Activated T-helper 1 cell treated with anti-CD3 and anti-CD28 coated beads, Interleukin-12 subunit alpha, Interleukin-12 subunit beta, Interleukin-2, Interleukin-4 antibody, amounts not matched to agents 30 ng/mL and 10 ng/mL and 1 ng/mL, durations not matched to agents 14 hours and 24 hours and 36 hours (primary cell): ENCODE measurements at places on chromosomes 11 and 22. TPM values are rescaled to one million over a fixed set of nuclear protein-coding genes. Genes with fewer than 3 reads are reported as not detected.
A peak's percentile ranks its signal among the peaks of the same experiment; 100 is the strongest.

The IGF2 gene
- total RNA-seq: 1.2 and 1.5 TPM in 2 replicates

The AAMDC gene
- total RNA-seq: 1.5 and 2.4 TPM in 2 replicates

The KDELR3 gene
- total RNA-seq: 1.1 and 1.3 TPM in 2 replicates

The TMEM132A gene
- 2.4 and 3.2 TPM in 2 replicates for total RNA-seq

The SHISA8 gene
- 5.8 and 6.1 TPM in 2 replicates for total RNA-seq

The TRIM48 gene
- total RNA-seq: not detected in 2 replicates

The PATE4 gene
- not detected in 2 replicates for total RNA-seq

The RTL10 gene
- 22.2 and 24.1 TPM in 2 replicates for total RNA-seq

The TUB gene
- 0.24 and 0.29 TPM in 2 replicates for total RNA-seq

The ROBO4 gene
- total RNA-seq: not detected in 2 replicates

The FGF3 gene
- not detected in 2 replicates for total RNA-seq

DNA sequence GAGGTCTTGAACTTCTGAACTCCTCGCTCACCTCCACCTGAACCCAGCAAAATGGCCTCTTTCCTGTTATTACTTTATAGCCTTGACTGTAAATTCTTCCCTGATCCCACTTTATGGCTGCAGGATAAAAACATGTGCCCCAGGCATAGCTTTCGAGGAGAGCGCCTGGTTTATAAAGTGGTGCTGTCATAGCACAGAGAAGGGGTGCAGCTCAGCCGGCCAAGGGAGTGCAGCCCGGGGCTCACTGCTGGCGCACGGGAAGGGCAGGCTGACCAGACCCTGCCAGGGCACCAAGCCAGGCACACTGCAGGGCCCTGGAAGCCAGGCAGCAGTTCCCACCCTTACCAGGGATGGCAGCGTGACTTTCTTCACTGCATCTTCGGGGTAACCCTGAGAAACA lies 50.9 kb downstream of the ISX start:
- DNase-seq: no peak

DNA sequence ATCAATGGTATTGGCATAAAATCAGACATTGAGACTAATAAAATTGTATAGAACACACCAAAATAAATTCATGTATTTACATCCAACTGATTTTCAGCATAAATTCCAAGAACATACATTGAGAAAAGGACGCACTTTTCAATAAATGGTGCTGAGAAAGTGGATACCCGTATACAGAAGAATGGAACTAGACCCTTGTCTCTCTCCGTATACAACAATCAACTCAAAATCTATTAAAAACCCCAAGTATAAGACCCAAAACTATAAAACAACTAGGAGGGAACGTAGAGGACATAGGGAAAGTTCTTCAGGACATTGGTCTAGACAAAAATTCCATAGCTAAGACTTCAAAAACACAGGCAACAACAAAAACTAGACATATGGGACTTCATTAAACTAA lies 97.4 kb downstream of the GGTLC2 start:
- no peak for DNase-seq

DNA sequence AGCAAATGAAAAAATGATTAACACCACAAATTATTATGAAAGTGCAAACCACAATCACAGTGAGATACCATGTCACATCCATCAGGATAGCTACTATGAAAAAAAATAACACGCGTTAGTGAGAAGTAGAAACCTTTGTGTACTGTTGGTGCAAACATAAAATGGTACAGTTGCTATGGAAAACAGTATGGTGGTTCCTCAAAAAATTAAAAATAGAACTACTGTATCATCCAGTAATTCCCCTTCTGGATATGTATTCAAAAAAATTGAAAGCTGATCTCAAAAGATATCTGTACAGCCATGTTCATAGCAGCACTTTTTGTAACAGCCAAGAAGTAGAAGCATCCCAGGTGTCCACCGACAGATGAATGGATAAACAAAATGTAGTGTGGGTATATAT lies 43.4 kb downstream of the CCDC81 start:
- DNase-seq: no peak

DNA sequence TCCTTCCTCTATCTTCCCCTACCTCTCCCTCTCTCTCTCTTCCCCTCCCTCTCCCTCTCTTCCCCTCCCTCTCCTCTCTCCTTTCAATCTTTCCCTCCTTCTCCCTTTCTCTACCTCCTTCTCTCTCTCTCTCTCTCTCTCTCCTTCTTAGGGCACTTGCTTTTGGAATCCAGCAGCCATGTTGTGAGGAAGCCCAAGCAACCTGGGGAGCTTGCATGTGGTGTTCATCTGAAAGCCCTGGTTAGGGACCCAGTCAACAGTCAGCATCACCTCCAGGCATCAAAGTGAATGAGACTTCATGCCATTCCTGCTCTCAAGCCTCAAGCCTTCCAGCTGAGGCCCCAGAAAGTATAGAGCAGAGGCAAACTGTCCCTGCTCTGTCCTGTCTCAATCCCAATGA lies 65.6 kb upstream of the SHISAL1 start:
- DNase-seq: no peak

- DNase-seq: no peak
Observed at GRCh38 chr11:72719144-72719543, 33.1 kb downstream of the ARAP1 start.

DNA sequence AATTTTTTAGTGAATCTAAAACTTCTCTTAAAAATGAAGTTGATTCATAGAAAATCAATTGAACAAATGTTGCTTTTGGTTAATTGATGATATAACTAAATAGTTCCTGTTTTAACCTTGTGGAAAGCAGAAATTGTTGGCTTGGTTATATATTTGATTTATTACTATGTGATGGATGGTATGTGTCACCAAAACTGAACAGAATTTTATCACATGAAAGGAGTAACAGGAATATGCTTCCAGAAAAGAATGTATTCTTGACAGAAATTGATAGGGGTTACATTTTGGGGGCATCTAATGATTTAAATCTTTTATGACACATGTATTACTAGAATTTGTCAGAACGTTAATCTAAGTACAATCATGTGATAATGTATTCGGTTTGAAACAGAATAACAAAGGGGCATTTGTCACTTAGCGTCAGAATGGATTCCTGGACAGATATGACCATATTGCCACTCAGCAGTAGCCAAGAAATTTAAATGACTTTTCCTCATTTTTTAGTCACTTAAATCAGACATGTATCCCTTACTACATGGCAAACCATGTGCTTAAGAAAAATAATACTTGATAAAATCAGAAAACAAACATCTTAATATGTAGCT lies 295.2 kb downstream of the GRM5 start:
- no peak for DNase-seq

DNA sequence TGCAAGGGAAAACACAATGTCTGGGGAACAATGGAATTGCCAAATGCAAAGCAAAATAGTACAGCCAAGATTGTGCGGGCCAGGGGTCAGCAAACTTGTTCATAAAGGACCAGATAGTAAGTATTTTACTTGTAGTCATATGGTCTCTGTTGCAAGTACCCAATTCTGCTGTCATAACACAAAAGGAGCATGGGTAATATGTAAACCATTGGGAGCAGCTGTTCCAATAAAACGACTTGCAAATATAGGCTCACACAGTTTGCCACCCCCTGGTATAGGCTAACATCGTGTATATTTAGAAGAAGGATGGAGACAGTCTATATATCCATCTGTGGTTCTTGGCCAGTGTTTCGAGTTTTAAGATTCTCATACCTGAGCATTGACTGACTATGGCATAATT lies 15.6 kb downstream of the SDHAF2 start:
- no peak for DNase-seq

- DNase-seq: no peak
Observed at GRCh38 chr11:6613496-6613895, 1.5 kb upstream of the TAF10 start.

DNA sequence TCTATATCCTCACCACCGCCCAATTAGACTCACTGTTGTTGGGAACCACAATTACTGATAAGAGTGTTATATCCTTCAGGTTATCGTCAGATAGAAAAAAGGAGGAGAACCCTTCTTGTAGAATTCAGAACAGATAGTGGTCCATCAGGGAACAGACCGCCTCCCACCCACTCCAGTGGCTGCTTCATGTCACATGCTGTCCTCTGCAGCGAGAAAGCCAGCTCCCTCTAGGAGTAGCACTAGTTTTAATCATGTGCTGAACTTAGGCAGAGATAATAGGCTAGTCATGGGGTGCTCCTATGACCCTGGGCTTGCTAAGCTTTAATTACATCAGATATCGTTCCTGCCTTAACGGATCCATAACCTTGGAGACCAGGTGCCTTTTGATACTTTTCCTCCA lies 51.5 kb upstream of the RAB1B start:
- no peak for DNase-seq

- DNase-seq: no peak
Observed at GRCh38 chr11:1825039-1825740, 9.6 kb upstream of the SYT8 start.

DNA sequence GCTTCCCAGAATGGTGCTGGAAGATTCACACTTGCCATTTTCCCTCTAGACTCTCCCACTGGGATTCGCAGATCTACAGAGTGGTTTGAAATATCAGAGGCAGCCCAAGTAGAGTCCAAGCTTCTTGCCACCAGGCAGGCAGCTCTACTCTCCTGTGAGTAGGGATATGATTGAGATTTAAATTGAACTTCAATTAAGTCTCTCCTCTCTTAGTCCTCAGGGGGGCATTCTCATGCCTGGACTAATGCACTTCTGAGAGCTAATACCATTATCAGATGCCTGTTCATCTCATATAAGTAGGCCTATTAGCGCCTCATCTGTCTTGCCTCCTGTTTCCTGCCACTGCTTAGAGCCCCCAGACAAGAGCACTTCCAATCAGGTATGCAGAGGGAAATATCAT lies 25.5 kb upstream of the AMPD3 start:
- DNase-seq: no peak

- no peak for DNase-seq
Observed at GRCh38 chr11:134845474-134846327, 433.7 kb upstream of the B3GAT1 start.

GRCh38 chr11:3160252-3161031 lies 4.7 kb downstream of the OSBPL5 start:
- no peak for DNase-seq

GRCh38 chr11:12149672-12150225 lies 39.4 kb downstream of the MICAL2 start:
- DNase-seq: peak; percentile 48

- no peak for DNase-seq
Observed at GRCh38 chr22:50628543-50629134, 687 bp upstream of the ARSA start.

DNA sequence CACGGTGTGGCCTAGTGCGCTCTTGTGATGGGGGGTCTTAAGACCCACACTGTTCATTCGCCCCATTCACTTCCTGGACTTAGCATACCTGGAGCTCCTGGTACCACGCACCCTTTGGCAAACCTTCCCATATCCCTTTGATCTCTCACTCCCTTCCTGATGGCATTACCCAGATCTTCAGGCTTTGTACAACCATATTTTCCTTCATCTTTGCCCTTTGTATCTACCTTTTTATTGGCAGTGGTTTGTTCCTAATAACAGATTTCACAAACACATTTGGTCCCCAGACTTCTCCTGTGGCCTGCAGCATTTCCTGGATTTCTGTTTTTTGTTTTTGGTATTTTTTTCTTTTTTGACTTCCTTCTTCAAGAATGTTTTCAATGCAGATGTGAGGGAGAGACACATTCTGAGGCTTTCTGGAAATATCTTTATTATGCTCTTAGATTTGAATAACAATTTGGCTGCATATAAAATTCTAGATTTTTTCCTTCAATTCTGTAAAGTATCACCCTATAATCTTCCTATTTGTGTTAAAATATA lies 16.1 kb upstream of the IFITM3 start:
- DNase-seq: no peak

- no peak for DNase-seq
Observed at GRCh38 chr22:24695561-24696511, 78.7 kb downstream of the PIWIL3 start.

DNA sequence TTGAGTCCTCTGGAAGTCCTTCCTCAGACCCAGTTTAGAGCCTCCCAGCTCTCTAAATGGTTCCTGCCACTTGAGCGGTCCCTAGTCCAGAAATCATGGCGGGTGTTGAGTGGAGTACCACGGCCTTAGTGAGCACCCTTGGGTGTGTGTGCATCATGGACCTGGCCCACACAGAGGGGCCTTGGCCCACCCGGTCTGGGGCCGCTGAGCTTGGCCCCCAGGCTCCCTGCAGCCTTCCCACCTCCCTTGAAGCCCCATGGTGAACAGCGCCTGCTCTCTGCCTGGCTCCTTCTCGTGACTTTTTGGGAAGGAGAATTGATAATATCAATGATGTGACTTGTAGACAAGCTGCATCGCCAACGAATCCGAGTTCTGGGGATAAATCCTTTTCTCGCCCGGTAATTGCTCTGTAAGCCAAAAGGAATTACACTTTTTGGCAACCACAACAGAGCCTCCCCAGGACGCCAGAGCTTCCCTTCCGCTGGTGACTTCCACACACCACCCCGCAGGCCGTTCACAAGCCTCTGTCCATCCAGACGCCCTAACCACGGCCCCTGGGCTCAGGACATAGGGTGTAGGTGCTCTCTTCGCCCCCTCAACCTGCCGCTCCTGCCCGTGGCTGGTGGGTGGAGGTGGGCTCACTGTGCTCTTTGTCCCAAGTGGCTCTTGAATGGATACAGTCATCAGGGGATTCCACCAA lies 93.8 kb downstream of the NECTIN1 start:
- no peak for DNase-seq

DNA sequence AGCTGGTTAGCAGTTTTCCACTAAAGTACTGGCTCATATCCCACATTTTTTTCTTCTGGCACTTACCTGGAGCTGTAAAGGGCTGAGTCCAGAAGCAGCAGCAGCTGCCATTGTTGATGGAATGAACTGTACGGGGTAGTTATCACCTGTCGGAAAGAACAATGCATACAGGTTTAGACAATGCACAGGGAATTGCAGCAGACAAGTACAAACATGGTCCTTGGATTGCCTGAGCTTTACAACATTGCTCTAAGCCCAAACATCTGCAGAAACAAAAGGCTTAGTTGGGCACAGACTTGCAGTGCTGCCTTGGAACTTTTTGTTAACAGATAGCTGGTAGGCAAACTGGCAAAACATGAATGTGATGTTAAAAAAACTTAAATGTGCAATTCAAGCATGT lies 258.8 kb downstream of the SOX6 start:
- no peak for DNase-seq

GRCh38 chr22:36806835-36807234 lies 10.0 kb downstream of the PVALB start:
- no peak for DNase-seq

- no peak for DNase-seq
Observed at GRCh38 chr11:12734625-12735024, 60.4 kb downstream of the TEAD1 start.

- DNase-seq: no peak
Observed at GRCh38 chr11:121466063-121466794, 13.5 kb upstream of the SORL1-AS1 start.
